Natural killer cell (primary cell): ENCODE measurements at places on chromosomes 7 and 10. TPM values are rescaled to one million over a fixed set of nuclear protein-coding genes. Genes with fewer than 3 reads are reported as not detected.

The CCNY gene
- total RNA-seq, result 71.0 TPM

The C7orf57 gene
- not detected for total RNA-seq

DNA sequence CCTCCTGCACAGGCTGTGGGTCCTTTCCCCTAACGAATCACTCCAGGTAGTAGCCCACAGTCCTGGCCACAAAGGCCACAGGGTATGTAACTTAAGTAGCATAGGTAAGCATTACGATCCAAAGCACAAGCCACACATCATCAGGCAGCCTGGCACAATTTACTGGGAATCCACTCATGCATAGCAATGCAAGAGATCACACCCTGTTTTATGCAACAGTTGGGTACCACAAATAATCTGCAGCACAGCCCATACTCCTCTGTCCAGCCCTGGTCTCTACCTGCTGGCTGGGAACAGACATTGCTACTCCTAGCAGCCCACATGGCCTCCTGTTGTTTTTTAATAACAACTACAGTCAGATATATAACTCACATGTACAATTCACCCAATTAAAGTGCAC lies 34.3 kb downstream of the SRPK2 start:
- no peak overlapping the region for H3K4me3 ChIP-seq
- H3K27ac ChIP-seq, result peak overlapping the region; percentile 75
- no peaks in the 10 kb centered on the region for H3K27me3 ChIP-seq
- peaks cover 61% of the 10 kb centered on the region for H3K4me1 ChIP-seq
- no peaks in the 10 kb centered on the region for H3K36me3 ChIP-seq

The ANKRD2 gene
- total RNA-seq, result not detected

DNA sequence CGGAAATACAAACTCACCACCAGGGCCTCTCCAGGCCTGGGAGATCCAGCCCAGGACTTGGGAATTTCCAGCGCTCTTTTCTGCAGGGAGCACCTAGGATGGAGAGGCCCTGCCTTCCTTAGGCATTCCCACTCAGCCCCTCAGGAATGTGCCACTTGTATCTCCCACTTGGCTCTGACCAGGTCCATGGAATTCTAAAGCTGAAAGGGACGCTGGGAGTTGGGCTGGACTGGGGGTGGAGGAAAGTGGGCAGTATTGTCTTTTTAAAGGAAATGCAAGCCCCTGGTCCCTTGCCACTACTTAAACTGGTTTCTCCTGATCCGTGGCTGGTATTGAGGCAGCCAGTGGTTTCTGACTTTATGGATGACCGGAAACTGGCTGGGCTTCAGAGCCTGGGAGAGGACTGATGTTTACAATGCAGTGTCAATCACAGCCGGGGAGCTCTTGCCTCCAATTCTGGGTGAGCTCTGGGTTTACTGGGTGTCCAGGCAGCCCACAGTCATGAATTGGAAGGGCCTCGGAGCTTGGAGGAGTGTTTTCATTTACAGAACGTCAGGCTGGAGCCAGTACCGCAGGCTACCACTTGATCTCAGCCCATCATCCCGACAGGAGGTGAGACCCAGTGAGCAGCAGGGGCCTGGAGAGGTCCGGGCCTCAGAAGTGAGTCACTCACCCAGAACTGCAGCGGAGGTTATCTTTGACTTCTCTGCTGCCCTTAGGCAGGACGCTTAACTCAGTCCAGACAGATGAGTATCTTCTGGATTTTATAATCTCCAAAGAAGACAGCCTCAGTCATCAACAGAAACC lies 27.3 kb downstream of the AGAP3 start:
- no peak overlapping the region for H3K4me3 ChIP-seq
- peaks cover 11% of the 10 kb centered on the region for H3K4me1 ChIP-seq
- no peak for DNase-seq

DNA sequence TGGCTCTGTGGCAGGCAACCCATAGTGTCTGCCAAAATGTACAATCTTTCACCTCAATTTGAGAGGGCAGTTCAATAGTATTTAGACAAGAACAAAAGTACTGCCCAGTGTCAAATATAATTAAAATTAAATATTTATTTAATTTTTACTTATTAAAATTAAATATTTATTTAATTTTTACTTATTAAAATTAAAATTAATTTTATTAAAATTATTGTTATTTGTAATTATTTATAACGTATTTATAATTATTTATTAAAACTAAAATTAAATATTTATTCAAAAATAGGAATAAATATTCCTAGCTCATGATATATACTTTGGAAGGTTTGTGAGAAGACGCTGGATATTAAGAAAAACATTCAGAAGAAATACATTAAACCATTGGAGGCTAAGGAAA lies 93.7 kb upstream of the CAV2 start:
- no peak for DNase-seq
- H3K36me3 ChIP-seq, result no peaks in the 10 kb centered on the region
- no peak overlapping the region for H3K27ac ChIP-seq
- no peak overlapping the region for H3K4me3 ChIP-seq

- no peaks in the 10 kb centered on the region for H3K27me3 ChIP-seq
- peaks cover 8% of the 10 kb centered on the region for H3K4me1 ChIP-seq
- no peak for DNase-seq
- no peaks in the 10 kb centered on the region for H3K36me3 ChIP-seq
These were observed 8.8 kb upstream of the ZC3HAV1 start for GRCh38 chr7:139118234-139118804.

The MARCHF5 gene
- total RNA-seq, result 32.9 TPM

The VIPR2 gene
- 2.2 TPM for total RNA-seq

GRCh38 chr10:129090618-129091366 lies 376.2 kb upstream of the MGMT start:
- H3K4me1 ChIP-seq, result no peaks in the 10 kb centered on the region
- no peak overlapping the region for H3K27ac ChIP-seq
- H3K4me3 ChIP-seq, result no peak overlapping the region
- H3K36me3 ChIP-seq, result no peaks in the 10 kb centered on the region
- no peaks in the 10 kb centered on the region for H3K27me3 ChIP-seq

The PAX4 gene
- total RNA-seq, result not detected

The ABCC2 gene
- total RNA-seq, result 3.4 TPM

The OGDHL gene
- not detected for total RNA-seq
